Adipocyte (in vitro differentiated cells): ENCODE measurements at places on chromosomes 13 and 19.
A peak's percentile ranks its signal among the peaks of the same experiment; 100 is the strongest.

GRCh38 chr19:2524840-2525723 lies 49.2 kb downstream of the GADD45B start:
- peak; percentile 74 for DNase-seq

DNA sequence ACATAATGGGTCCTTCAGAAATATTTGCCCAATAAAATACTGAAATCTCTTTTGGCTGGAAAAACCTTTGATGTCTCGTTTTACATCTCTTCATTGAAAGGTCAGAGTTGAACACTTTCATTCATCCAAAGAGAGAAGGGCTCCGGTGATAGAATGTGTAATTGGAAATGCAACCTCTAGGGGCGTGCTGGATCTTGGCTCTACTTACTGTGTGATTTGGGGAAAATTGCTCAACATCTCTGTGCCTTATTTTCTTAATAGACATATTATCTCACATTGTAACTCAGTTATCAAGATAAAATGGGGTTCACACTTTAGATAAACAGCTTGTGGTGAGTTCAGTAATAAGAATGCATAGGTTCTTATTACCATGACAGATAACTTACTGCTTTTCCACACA lies 1444.1 kb downstream of the SLITRK5 start:
- DNase-seq = no peak

- peak; percentile 48 for DNase-seq
These were observed 396.5 kb downstream of the IRS2 start for GRCh38 chr13:109389892-109390345.

- DNase-seq = peak; percentile 52
These were observed 1.3 kb downstream of the CARM1 start for GRCh38 chr19:10872546-10873107.

GRCh38 chr19:55535173-55535964 lies 1.6 kb downstream of the SBK2 start:
- no peak for DNase-seq

DNA sequence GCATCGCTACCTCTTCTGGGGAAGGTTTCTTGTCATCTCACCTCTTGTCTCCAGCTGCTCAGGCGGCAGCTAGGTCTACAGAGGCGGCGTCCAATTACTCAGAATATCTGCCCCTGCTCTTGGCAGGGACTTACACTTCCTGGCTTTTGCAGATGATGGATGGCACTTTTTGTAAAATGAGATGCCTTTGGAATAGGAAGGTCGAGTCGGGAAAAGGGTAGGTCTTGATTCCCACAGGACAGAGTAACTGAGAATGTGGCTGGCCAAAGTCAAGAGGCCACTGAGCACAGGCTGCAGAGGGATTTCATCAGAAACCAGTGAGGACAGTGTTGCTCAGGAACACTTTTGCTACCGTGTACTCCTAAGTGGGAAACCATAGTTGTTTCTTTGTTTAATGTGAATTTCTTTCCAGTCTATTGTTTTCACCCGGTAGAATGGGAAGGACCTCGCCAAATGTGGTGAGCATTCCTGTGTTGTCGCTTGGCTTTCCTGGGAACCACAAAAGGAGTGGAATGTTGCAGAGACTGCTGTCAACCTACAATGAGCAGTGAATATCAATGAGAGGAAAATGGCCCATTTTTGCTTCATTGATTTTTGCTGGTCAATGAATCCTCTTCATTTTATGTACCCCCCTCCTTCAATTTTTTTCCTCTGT lies 383.7 kb downstream of the HS6ST3 start:
- DNase-seq = no peak

DNA sequence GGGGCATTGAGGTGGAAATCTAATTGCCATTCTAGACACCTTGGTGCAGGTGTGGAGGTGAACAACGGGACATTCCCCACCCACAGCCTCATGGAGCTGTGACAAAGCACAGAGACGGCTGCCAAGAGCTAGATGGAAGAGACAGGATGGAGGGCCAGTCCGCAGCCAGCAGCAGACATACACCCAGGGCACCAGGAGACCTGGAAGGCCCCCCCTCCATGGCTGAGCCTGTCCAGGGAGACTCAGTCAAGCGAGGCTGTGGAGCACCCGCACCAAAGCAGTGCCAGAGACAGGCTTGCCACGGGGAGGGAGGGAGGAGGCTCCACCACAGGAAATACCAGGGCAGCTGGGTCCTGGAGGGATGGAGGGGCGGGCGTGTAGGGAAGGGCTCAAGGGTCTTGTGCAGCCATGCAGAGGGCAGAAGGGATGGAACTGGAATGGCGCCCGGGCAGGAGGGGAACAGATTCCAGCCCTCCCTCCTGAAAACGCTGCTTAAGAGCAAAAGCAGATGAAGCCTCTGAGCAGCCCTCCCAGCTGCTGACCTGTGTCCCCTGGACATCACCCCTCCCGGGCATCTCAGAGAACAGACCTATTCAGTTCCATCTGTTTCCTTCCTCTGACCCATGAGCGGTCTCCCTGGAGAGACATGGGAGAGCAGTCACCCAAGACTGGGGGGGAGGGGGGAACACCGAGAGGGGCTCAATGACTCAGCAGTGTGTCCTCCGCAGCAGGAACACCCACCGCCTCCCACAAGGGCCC lies 14.4 kb downstream of the EPS15L1 start:
- peak; percentile 59 for DNase-seq

DNA sequence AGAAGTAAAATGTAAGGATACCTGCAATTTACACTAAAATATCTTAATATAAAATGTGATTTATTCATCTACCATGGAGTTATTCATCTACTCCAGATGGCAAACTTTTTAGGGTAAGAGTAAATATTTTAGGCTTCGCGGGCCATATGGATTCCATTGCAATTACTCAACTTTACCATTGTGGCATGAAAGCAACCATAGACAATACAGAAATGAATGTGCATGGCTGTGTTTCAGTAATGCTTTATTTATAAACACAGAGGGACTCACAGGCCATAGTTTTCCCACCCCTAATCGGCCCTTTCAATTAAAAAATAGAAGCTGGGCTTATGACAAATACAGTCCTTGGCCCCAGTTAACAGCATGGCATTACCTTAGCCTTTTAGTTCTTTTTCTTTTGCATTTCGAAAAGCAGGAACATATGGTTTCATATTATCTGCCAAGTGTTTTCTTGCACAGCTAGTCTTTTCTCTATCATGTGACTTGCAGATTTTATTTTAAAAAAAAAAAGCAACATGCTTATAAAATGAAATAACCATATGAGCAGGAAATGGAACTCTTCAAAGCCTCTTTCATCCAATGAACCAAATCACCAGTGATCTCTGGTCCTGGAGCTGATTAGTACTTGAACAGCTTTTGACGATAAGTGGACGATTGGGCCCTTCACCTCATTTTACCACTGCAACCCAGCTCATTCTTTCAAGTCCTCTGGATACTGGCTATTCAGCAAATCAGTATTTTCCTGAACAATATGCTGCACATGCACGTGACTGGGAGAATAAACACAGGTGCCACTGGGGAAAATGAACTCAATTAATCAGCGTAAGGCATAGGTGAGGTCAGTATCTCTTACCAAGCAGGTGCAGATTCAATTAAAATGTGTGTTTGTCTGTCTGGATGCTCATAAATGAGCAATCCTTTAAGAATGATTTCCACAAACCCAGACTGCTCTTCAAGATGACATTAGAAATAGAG lies 63.9 kb downstream of the LHFPL6 start:
- peak; percentile 23 for DNase-seq

GRCh38 chr19:41587101-41587837 lies 11.3 kb downstream of the CEACAM21 start:
- no peak for DNase-seq
